ENCODE measurements at places on chromosomes 2 and 18. TPM values are rescaled to one million over a fixed set of nuclear protein-coding genes. Genes with fewer than 3 reads are reported as not detected.

DNA sequence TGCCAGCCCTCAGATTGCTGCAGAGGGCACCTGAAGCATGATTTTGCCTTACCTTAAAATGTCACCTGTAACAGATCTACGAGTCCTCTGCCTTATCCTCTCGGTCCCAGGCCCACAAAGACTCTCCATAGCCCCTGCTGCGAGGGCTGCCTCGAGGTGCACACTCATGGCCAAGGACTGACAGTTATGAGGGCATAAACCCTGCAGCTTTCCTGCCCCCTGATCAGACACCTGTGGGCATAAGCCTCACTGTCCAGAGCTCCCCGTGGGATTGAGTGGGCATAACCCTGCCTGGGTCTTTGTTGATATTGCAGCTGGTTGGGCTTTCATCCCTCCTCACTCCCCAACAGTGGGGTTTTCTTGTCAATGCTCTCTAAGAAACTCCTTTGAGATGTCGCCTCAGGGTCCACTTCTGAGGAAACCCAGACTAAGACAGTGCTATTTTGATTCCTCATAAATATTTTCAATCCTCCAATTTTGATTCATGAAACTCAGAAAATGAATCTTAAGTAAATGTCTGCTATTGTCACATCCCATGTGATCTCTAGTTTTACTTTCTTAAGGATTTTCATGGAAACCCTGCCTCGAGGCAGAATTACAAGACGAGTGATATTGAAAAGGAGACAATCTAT lies 108.5 kb upstream of the NCK2 start:
- no peak for DNase-seq

DNA sequence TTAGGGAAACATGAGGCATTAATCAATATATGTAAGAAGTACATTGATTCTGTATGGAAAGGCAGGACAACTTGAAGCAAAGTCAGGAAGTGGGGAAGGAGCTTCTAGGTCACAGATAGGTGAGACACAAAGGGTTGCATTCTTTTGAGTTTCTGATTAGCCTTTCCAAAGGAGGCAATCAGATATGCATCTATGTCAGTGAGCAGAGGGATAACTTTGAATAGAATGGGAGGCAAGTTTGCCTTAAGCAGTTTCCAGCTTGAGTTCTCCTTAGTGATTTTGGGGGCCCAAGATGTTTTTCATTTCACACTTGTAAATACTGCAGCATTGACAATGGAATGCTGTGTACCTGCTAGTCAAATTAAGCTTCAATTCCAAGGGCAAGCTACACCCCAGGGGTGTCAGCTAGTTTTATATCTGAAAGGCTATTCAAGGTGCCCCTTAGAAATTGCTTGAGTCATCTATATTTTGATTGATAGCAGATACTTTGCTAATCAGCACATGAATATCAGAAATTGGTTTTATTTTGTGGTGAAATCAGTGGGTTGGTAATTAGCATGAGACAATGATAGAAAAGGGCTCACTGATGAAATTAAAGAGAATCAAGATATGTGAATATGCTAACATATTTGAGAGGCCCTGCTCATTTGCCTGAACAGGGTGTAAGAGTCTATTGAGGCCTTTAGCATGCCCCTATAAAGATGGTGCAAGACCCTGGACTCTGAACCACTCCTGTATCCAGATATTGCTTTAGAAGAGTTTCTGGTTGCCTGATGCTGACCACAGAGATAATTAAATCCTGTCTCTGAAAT lies 131.5 kb downstream of the TMEM17 start:
- DNase-seq = no peak

DNA sequence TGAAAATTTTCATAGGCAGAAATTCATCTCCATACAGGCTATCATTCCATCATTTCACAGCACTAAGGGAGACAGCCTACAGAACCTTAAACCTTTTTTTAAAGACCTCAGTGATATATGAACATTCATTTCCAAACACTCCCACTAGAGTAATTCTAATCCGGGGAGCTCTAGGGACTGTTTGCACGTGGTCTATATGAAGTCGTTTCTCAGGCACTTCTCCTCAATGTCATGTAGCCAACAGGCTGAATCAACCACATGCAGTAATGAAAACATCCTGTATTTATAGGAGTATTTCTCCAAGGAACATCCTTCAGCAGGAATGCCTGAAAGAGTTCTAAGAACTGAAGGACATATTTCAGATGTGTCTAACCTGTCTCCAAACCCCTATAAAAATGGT lies 97.3 kb upstream of the CREB1 start:
- peak; percentile 82 for DNase-seq

The MAP3K19 gene
- not detected for total RNA-seq

- DNase-seq = peak; percentile 31
These were observed 917.6 kb upstream of the ACVR2A start for GRCh38 chr2:146927080-146927711.

The SCRN3 gene
- total RNA-seq = 18.6 TPM

DNA sequence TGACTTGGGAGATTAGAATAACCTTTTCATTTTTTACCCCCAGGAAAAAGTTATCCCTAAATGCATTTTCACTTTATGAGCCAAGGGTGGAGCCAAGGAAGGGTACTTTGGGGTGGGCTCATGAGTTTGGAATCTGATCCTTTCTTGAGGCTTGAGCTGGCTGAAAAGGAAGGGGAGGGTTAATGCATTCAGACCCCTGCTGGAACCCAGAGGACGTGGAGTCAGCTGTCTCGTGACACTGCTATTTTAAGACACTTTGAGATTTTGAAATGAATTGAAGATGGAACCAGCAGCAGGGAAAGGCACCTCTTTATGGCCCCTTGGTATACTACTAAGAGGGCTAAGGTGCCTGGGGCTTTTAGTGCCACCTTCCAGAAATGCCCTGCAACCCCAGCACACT lies 90.4 kb downstream of the MARCHF4 start:
- no peak for DNase-seq

- DNase-seq = no peak
These were observed 37.7 kb downstream of the ZNF407 start for GRCh38 chr18:74635224-74635975.

GRCh38 chr2:223989206-223989855 lies 32.1 kb downstream of the MRPL44 start:
- DNase-seq = no peak

- no peak for DNase-seq
These were observed 8.5 kb downstream of the STAM2 start for GRCh38 chr2:152167065-152167464.

DNA sequence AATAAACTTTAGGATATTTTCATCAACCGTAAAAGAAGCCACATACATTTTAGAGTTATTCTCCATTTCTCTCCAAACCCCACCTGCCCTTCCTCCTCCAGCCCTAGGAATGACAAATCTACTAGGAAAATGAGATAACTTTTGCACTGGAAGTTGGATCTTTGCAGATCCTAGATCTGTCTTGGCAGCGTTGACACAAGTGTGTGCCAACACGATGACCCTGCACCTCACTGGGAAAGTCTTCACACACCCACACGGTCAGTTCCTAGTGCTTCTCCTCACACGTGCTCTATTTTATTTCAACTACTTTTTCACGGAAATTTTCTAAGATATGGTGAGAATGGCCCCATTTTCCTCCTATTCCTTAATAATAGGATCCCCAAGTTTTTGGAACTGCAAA lies 14.1 kb upstream of the HPCAL1 start:
- DNase-seq = no peak

DNA sequence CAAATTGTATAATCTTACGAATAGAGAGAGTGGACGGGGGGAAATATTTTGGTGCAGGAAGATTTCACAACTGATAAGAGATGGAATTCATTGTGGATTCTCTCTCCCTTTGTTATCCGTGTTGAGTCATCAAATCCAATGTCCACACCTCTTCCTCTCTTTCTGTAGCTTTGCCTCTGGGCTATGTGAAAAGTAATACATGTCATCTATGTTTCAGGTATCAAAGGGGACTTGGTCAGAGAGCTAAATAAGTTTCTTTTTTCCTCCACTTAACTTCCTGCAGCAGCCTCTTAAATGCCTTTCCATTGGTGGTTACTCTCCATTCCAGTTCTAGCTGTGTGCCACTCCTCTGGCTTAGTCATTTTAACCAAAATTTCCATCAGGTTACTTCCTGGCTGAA lies 169.3 kb upstream of the NXPH2 start:
- DNase-seq = no peak

DNA sequence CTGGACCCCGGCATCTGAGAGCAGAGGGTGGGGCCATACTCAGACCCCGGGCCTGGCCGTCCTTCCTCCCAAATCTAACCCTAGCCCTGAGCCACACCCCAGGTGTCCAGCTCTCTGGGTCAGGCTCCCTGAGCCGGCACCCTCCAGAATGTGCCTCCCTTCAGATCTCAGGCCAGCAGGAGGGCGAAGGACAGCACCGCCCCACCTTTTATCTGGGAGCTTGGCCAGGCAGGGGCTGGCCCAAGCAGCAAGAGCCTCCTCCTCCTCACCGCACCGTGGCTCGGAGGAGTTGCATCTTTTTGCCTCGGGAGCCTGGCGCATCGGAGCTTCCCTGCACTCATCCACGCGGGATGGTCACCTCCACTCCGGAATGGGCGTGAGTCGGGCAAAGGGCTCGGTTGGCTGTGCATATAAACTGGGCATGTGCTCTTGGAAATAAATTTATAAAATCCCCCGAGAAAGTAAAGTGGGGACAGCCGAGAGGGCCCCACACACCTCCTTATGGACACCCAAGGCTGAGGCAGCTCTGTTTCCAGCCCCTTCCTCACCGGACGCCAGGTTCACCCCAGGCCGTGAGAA lies 69.1 kb upstream of the CTDP1 start:
- no peak for DNase-seq
